GM18507 (cell line): ENCODE measurements at places on chromosomes 7 and 10.

- DNase-seq = no peak
These were observed 553.3 kb downstream of the TFEC start for GRCh38 chr7:115477193-115477651.

GRCh38 chr7:47031786-47032535 is 550.0 kb downstream of the TNS3 start:
- no peak for DNase-seq

GRCh38 chr10:86306628-86307278 is 59.8 kb downstream of the GRID1 start:
- DNase-seq = no peak

DNA sequence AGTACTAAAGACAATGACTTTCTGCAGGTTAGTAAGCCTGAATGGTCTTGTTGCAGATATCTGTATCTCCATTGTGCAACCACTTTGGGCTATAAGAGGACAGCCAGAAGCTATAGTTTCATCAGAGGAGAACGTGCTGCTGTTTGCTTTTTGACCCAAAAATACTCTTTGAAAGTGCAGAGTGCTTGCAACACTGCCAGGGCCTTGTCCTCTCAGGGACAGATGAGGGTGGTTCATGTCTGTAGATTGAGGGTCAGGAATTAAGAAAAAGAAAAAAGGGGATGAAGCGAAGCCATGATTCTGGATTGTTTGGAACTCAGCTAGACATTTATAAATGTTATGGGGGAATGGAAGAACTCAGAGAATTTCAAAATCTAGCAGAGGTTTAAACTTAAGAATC is 212.5 kb downstream of the SEC23IP start:
- DNase-seq = no peak

GRCh38 chr10:123428391-123428790 is 237.8 kb upstream of the GPR26 start:
- no peak for DNase-seq

DNA sequence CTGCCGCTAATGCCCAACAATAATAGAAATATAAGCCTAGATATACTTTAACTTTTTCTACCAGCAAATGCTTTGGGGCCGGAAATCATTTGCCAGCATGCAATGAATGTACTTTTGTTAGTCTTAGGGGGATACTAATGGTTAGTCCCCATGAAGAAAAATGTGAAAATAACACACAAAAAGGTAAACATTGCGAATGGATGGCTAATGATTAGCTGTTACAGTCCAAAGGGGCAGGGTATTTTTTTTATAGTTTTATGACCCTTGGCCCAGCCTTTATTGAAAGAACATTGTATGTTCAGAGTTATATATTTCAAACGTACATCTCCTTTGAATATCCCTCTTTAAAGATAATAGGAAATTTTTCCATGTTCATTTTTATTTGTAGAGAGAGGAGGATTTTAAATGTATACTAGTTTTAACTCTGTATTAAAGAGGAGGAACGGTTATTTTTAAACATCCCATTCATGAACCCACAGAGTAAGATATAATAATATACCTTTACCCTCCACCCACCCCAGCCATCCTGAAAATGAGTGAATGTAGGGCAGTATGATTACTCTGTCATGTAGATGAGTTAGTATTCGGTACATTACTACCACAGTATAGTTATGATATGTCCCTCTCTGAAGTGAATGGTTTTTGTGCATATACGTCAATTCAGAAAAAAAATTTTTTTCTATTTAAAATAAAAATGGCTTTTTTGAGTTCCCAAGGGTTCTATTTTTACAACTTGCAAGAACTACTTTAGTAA is 63.6 kb downstream of the ARID5B start:
- no peak for DNase-seq

DNA sequence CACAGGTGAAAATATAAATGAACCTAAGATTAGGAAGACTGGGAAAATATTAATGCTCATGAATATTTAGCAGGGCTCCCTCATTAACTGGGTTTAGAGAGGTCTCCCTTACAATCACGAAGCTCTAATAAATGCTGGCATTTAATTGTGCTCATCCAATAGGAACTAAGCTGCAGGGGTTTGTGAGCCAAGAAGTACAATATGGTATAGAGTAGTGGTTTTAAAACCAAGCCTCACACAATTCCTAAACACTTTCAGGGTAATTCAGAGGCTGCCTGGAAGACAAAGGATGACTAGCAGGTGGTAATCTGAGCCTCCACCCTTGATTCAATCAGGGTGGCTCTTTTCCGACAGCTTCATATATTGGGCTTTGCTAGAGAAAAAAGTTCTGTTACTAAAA is 103.3 kb downstream of the GPAM start:
- no peak for DNase-seq

DNA sequence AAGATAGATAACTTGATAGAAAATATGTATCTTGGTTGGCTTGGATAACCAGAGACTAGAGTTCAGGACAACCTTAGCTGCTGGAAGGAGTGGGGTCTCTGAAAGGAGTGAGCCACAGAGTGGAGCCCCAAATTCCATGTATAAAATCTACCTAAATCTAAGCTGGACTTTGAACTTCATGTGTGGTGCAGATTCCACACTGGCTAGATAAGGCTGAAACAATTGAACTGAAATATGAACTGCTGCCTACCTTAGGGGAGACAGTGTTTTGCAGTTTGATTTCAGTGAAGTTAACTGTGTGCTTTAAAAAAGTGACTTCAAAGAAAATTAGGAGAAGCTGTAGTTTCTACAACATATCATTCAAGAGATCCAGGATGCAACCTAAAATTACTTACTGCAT is 123.9 kb downstream of the LRMDA start:
- no peak for DNase-seq

GRCh38 chr10:4437791-4438190 is 388.2 kb upstream of the AKR1E2 start:
- no peak for DNase-seq

- DNase-seq = no peak
These were observed 39.0 kb upstream of the PTPRZ1 start for GRCh38 chr7:121833991-121834390.

DNA sequence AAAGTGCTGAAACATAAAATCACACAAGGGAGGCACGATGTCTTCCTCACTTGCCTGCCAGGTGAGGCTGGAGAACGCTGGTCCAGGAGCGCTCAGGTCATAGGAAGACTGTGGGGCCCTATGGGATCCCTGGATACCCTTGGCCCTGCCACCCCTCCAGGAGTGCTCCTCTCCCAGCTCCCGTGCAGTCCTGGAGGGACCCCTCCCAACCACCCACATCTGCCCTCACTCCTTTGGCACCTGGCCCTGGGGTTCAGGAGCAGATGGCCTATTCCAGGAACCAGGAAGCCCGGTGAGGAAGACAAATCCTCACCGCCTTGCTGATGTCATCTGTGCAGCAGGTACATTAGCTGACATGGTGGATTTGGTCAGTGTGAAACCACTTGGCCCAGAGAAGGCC is 3.7 kb upstream of the CXCL12 start:
- no peak for DNase-seq

DNA sequence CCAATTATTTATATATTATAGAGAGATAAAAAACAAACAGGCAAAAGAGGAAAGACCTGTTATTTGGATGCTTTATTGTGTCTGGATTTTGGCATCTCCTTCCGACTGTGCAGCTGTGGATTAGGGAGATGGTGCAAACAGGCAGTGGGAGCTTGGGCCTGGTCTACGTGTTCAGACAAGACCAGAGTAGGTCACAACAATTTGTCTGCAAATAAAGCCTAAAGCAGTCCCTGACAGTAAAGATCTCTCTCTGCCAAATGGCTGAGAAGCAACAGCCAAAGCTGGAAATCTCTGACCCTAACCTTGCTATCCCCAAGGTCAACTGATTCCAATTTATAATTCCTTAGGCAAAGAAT is 82.0 kb downstream of the ABLIM1 start:
- DNase-seq = no peak

DNA sequence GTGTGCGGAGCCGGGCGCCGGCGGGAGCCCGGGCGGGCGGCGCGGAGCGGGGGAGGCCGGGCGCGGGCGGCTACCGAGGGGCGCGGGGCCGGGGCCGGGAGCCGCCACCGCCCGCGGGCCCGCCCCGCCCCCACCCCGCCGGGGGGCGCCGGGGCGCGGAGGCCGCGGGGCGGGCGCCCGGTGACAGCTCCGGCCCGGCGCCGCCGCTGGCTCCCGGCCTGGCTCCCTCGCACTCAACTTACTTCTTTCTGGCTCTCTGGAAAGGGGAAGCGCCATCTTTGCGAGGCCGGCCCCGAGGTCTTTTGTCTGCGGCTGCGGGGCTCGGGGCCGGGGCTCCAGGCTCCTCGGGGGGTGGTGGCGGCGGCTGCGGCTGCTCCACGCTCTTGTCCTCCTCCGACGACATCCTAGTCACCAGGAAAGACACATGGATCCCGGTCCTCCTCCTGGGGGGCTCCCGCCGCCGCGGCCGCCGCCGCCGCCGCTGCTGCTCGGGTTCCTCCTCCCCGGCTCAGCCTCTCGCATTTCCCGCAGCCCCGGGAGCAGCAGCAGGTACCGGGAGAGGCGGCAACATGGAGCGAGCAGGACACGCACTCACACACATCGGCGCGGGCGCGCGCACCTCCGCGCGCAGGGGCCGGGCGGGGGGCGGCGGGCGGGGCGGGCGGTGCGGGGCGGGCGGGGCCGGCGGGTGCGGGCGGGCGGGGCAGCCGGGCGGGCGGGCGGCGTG is at the start of gene KMT2C:
Gene KMT2C (minus strand): TSS at position 620 of the 727 bp plus-strand sequence. CDS start 217 bp downstream, at position 403.
- no peak for DNase-seq

- no peak for DNase-seq
These were observed 110.5 kb downstream of the ITGA8 start for GRCh38 chr10:15609246-15609645.

GRCh38 chr7:118902600-118902999 is 678.1 kb downstream of the ANKRD7 start:
- no peak for DNase-seq

- no peak for DNase-seq
These were observed 34.4 kb downstream of the ASAH2 start for GRCh38 chr10:50216894-50217293.

- no peak for DNase-seq
These were observed 179.6 kb downstream of the SND1 start for GRCh38 chr7:127831318-127832219.

DNA sequence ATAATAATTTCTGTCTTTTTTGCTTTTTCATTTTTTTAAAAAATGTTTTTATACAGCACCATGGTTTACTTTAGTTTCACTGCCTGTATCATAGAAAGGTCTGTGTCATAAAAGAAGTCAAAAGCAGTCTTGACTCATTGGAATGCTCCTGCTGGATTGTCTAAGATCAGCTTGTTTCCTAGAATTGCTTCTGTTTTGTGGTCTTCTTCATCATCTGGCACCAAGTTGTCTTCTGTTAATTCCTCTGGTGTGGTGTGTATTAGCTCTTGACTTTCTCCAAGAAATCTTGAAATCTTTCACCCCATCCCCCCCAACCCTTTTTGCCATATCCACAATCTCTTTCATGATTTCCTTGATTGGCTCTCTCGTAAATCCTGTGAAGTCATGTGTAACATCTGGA is 250.3 kb upstream of the CXCL12 start:
- DNase-seq = no peak

- DNase-seq = no peak
These were observed 28.8 kb upstream of the DOCK1 start for GRCh38 chr10:126876456-126876855.

DNA sequence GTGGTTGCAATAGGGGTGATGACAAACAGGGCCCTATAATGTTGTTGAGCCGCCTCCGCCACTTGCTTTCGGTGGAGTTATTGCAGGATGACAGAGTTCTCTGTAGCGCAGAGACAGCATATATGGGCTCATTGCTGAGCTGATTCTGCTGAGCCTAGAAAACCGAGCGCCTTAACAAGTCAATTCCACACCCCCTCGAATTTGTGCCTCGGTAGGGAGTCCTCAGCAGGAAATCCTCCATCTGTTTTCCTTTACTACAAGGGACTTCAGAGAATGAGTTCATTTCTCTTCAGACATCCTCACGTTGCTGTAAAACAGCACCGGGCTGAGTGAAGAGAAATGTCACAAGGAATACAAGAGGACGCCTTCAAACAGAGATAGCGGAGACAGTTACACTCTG is 90.7 kb upstream of the KIAA1217 start:
- DNase-seq = no peak

DNA sequence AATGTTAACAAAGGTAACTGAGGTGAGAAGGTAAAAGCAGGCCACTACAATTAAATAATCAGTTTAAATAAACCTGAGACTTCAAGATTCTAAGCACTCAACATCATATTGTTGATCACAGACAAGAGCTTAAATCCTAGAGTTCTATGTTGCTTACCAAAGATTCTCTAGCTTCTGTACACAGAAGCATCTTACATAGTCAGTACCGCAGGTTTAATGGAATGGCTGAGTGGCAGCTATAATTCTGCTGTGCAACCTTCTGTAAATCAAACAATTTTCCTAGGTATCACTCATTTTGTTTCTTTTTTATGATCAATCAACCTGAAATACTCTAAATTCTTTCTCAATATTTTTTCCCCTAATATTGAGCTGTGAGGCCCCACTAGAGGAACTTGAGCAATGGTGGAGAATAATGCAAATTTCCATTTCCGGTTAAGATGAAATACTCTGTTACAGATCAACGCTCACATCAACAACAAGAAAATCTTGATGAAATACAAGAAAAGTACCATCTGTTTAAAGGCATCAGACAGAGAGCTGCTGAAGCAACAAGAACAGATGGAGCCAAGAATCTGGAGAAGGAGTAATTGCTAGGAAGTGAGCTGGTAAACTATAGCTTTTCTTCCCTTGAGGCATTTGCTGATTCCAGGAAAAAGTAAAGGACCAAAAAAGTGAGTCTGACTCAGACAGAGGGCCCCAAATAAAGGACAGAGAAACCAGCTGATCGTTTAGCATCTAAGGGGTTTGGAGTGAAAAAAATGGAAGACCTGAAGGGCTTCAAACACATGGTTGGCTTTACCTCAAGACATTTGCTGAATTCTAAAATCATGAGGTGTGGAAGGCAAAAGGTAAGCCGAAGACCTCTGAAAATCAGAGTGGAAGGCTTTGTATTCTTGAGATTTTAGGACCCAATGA is 22.6 kb downstream of the PNPLA8 start:
- DNase-seq = no peak

GRCh38 chr7:147022056-147022455 is 905.5 kb downstream of the CNTNAP2 start:
- no peak for DNase-seq

GRCh38 chr7:33789871-33790630 is 115.3 kb upstream of the BMPER start:
- no peak for DNase-seq

DNA sequence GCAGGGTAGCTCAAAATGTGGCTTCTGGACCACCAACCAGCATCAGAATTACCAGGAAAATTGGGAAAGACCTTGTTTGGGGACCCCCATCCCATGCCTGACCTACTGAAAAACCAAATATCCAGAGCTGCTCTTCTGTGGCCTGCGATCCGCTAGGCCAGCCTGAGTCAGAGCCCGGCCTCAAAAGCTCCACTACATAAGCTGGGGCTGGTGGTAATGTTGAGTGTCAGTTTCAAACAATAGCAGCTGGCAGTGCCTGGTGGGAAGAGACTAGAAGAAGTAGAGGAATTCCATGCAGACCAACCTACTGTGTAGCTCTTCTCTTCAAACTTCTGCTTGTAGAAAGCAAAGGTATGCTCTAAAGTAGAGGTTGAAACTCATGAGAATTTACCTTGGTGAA is 52.0 kb downstream of the KLRG2 start:
- no peak for DNase-seq

GRCh38 chr10:131663351-131663750 is 237.5 kb upstream of the PPP2R2D start:
- DNase-seq = no peak
